ENCODE measurements at places on chromosomes 4 and X.

- DNase-seq: no peak
These were observed 2.6 kb downstream of the PHKA2 start for GRCh38 chrX:18981124-18981807.

DNA sequence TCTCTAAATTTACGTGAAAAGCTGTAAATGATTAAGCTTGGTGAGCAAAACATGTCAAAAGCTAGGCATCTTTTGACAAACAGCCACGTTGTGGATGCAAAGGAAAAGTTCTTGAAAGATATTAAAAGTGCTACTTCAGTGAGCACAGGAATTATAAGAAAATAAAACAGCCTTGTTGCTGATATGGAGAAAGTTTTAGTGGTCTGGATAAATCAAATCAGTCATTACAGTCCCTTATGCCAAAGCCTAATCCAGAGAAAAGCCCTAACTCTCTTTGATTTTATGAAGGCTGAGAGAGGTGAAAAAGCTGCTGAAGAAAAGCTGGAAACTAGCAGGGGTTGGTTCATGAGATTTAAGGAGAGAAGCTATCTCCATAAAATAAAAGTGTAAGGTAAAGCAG is 487.2 kb downstream of the CCSER1 start:
- DNase-seq: no peak

DNA sequence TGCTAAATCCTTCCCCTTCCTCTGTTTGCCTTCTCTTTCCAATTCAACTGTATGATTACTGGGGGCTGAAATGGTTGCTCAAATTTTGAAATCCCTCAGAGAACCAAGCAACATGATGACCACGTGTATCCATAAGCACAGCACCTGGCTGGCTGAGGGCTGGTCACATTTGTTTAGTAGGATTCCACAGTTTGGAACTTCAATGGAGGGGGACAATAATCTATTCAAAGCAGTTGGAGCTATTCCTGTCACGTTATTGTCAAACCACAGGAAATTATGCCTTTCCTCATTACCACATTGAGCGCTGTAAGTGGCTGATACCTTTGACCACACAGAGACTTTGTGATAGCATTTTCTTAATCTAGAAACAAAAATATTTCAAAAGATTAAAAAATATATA is 7.0 kb downstream of the TMSB4X start:
- no peak for DNase-seq

DNA sequence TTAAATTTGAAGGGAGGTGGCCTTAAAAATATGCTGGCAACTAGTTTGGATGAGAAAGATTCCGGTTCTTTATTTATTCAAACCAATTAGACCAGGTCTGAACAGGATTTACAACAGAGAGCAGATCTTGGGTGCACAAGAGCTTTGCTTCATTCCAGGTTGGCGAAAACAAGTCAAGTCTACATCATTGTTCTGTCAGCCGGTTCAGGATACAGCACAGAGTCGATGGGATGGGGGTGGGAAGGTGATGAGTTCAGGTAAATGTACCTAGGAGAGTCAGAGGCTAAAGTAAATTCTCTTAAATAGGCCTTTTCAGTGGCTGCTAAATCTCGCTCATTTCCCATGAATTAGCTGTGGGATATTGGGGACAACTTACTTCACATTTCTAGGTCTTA is 882 bp upstream of the STIM2 start:
- DNase-seq: no peak

GRCh38 chrX:69323786-69324720 is 158.8 kb upstream of the PJA1 start:
- DNase-seq: no peak

DNA sequence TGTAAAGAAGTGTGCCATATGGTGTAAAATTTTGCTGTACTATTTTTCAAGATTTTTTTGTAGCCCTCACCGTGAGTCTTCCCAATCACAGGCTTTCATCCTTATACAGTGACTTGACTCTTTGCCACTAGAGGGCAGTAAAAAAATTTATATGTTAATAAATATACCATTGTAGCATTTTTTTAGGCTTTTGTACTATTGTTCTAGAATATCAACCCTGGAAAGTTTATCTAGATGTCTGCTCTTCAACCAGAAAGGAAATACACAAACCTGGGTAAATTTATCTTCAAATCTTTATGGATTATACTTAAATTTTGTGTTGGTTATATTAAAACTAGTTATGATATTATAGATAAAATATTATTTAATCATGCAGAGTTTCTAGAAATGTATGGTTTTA is 235.3 kb downstream of the TENM3 start:
- DNase-seq: no peak

GRCh38 chr4:3369781-3370674 is 71.7 kb upstream of the HGFAC start:
- DNase-seq: no peak

DNA sequence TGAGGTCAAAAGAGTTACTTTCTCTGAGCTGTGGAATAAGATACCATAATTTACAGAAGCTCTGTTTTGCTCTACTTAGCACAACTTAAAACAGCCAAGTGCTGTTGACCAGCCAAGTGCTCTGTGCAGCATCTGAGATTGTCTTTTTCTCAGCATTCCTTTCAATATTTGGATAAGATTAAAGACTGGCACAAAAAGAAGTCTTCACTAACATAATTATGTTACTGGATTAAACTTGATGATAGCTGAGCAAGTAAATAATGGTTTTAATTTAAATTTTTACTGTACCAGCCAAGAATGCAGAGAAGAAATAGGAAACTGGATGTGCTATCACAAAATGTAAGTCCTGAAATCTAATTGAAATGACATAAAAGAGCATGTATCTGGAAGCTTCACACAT is 60.4 kb downstream of the NPY2R start:
- DNase-seq: no peak

- DNase-seq: no peak
These were observed 47.4 kb downstream of the CXXC4 start for GRCh38 chr4:104447294-104447693.

- no peak for DNase-seq
These were observed 643.7 kb downstream of the BCOR start for GRCh38 chrX:39453889-39454621.

GRCh38 chrX:13894888-13895565 is 78.1 kb upstream of the GPM6B start:
- DNase-seq: no peak

GRCh38 chr4:176436293-176436973 is 116.7 kb downstream of the SPCS3 start:
- DNase-seq: peak; percentile 63

GRCh38 chrX:11053351-11053750 is 57.8 kb upstream of the HCCS start:
- DNase-seq: no peak

DNA sequence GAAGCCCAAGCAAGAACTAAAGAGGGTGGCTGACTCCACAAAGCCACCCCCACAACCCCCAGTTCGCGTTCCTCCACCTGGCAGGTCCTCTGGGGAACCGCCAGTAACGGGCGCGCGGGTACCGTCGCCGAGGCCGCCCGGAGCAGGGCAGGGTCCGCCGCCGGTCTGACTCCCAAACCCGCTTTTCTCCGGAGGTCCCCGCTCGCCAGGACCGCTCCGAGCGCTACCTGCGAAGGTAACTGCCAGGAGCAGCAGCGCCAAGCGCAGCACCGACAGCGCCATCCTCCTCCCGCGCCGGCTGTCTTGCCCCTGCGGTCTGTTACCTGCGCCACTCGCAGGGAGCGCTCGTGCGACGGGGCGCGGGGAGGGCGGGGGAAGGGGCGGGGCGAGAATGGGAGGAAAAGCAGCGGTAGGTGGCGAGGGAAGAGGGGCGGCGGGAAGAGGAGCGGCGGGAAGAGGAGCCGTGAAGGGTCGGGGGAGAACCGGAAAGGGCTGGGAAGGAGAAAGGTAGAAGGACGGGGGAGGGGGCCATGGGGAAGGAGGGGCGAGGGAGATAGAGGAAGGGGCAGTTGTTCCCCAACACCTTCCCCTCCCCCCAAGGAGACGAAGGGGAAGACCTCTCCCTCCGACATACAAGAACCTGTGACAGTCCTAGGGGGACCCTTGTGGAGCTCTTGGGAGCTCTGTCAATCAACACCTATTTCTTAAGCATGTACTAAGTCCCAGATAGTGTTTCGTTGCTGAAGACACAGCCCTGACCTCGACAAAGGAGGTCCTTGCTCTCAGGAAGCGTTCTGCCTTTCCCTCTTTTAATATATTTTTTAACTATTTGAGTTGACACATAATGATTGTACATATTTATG is at the start of gene SPINK2:
SPINK2 (minus strand) TSS at position 321 of the 863 bp plus-strand sequence; CDS start at position 282, 39 bp downstream.
- no peak for DNase-seq

- no peak for DNase-seq
These were observed 247.8 kb downstream of the ADGRL3 start for GRCh38 chr4:61447918-61448317.

DNA sequence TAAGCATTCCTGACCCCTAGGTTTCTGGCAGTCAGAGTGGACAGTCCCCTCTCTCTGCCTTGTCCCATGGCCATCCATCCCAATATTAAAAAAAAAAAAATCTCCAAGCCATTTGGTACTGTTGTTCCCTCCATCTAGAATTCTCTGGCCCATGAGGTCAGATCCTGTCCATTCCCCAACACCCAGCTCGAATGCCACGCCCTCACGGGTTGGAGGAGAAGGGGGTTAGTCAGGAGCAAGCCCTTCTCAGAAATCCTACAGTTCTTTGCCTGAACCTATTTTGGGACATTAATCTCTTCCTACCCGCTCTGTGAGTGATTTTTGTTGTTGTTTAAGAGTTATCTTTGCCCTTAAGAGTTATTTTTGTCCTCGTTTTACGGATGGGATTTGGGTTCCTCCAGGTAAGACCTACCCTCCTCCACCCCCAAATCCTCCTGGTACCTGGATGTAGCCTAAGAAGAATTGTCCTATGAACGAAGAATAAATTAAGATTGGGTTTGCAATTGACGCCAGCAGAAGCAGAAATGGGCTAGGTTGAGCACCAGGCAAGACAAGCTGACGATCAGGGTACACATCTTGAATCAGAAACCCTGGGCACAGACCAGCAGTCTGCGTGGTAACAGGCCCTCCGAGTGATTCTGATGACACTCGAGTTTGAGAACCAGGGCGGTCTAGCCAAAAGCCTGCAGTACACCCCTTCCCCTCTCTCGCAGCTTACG is 977 bp downstream of the RNF175 start:
- DNase-seq: no peak

GRCh38 chr4:94431388-94431787 is 20.4 kb upstream of the PDLIM5 start:
- no peak for DNase-seq

GRCh38 chrX:133983256-133983973 is 2.0 kb downstream of the GPC3 start:
- DNase-seq: no peak

DNA sequence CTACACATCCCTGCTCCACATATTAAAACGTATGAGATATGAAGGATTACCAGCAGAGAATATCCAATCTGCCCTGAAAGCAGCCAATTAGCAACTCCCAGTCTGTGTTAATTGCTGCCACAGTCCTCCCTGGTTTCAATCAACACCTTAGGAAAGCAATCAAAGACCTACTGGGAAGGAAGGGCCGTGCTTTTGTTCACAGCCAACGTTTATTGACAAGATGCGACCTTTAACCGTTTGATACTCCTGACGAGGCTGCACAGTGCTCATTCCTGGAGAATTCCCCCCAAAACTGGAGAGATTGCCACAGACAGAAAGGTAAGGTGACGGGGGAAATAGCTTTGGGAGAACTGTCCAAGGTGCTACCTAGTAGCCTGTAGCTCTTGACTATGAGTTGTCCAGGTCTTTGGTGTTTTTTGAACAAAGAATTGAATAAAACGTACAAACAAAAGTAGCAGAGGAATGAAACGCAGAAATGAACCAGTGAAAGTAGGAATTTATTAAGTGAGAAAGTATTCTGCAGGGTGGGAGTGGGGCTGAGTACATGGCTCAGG is 596.5 kb downstream of the NLGN4X start:
- no peak for DNase-seq

GRCh38 chr4:27917381-27917780 is 1056.7 kb downstream of the STIM2 start:
- DNase-seq: no peak

DNA sequence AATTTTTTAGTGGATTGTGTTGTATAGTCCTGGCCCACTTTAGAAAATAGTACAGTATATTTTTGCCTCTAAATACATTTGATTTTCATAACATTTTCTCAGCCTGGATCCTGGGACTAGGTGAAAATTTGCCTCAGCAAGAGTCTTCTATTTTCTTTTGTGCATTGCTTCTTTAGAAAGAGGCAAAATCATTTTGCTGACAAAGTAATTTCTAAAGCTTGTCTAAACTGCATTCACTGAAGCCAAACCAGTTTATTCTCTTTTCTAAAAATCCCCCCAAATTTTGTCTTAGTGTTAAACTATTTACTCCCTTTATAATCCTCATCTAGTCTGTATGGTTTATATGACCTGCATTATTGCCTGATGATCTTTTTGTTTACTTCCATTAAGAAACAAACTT is 326.3 kb downstream of the C4orf33 start:
- no peak for DNase-seq

- no peak for DNase-seq
These were observed 95.8 kb upstream of the EFHC2 start for GRCh38 chrX:44439242-44439794.

DNA sequence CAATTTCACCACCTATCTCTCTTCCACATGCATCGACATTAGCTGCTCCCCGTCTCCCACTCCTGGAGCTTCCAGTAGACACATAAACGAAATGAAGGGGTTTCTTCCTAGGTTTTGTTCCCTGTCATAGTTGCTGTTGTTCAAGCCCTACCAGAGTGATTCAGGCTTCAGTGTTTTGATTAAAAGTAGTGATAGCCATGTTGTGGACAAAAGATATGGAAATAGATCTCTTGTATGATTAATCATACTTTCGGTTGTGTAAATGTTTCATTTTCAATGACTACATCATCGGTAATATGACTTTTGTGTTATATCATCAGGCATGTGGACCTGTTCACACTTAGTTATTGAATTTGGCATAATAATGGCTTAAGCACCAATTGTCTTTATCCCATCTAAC is 96.5 kb upstream of the KLF3 start:
- DNase-seq: no peak

DNA sequence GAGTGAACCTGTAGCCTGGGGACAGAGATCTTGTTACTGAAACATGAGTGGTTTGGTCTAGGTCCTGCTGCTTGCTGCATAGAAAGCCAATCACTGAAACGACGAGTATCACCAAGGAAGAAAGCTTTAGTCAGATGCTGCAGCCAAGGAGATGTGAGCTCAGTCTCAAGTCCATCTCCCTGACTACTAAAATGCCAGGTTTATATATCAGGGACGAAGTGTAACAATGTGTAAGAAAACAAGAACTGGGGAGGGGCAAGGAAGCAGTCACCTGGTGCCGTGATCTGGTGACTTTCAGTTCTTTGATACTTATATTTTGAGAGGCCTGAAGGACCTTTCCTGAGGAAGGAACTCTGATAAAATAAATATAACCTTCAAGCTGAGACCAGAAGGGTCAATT is 19.6 kb upstream of the ABRAXAS1 start:
- no peak for DNase-seq

DNA sequence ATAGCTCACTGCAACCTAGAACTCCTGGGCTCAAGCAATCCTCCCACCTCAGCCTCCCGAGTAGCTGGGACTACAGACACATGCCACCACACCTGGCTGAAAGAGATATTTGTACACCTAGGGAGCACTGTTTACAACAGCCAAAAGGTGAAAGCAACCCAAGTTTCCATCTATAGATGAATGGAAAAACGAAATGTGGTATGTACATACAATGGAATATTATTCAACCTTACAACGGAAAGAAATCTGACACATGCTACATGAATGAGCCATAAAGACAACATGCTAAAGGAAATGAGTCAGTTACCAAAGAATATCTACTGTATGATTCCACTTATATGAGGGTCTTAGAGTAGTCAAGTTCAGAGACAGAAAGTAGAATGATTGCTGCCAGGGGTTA is 52.2 kb downstream of the ABCG2 start:
- DNase-seq: no peak

- peak; percentile 57 for DNase-seq
These were observed at the start of gene MCTS1 for GRCh38 chrX:120603707-120604360. TSS of gene MCTS1 (plus strand) at chrX:120604101. CDS start at chrX:120604237, 136 bp downstream.

- no peak for DNase-seq
These were observed 198.9 kb downstream of the ASMT start for GRCh38 chrX:1813809-1814208.

Data from T1000 (cell line).